Right cardiac atrium (tissue), 5 donors: ENCODE measurements at places on chromosomes 2 and 18. TPM values are rescaled to one million over a fixed set of nuclear protein-coding genes. Genes with fewer than 3 reads are reported as not detected.

DNA sequence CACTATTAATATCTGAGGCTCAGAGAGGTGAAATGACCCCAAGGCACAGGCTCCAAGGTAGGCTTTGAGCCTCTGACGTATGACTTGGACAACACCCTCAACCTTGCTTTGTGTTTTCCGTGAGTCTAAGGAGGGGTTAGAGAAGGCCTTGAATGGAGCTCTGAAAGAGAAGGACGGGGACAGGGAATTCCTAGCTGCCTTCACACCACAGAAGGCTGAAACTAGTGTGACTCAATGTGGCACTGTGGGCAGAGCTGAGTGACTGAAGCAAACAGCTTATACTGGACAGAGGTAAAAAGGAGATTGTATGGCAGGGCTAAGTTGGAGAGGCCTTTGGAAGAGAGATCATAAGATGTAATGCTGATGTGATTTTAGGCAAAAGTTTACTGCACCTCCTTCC, 3.5 kb upstream of the NCK2 start:
- no peak for DNase-seq

DNA sequence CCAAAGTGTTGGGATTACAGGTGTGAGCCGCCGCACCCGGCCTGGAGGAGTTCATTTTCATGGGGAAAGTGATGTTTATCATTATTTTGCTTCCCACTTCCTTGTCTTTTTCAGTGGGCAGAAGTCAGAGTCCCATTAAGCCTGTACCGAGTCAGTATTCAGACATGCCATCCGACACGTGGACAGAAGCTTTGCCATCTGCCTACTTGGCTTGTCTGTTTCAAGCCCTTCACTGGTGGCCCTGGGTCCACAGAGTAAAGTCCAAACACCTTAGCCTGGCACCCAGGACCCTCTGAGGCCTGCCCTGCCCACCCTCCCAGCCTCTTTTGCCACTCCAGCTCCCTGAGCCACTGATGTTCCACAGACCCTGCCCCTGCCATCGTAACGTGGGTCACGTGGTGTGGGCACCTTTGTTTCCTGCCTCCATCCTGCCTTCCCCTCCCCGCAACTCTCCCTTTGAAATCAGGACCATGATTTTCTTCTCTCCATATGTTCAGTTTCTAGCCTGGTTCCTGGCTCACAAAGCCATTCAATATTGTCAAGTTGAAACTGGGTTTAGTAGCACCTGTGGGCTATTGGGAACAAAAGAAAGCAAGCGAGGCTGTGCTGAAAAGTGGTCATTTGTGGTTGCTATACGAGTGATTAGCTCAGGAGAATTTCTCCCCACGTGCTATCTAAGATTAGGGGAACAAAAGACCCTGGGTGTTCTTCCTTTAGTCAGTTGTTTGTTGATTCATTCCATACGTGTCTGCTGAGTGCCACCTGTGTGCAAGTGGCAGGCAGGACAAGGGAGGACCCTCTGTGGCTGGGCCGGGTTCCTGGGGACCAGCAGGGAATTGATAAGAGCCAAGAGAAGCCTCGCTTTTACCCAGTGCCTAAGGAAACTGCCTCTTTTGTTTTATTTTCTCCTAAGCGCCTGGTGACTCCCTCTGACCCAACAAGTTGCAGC, 5.1 kb upstream of the ODC1 start:
- no peak for DNase-seq

The LCT gene
- not detected for total RNA-seq

The IL36RN gene
- total RNA-seq, result not detected

The SCN9A gene
- total RNA-seq, result 1.5 TPM

- no peak for DNase-seq
These were observed 1.9 kb downstream of the PRKRA start for GRCh38 chr2:178448968-178449661.

- DNase-seq, result no peak
These were observed 337.1 kb upstream of the MAP2 start for GRCh38 chr2:209086761-209087160.

DNA sequence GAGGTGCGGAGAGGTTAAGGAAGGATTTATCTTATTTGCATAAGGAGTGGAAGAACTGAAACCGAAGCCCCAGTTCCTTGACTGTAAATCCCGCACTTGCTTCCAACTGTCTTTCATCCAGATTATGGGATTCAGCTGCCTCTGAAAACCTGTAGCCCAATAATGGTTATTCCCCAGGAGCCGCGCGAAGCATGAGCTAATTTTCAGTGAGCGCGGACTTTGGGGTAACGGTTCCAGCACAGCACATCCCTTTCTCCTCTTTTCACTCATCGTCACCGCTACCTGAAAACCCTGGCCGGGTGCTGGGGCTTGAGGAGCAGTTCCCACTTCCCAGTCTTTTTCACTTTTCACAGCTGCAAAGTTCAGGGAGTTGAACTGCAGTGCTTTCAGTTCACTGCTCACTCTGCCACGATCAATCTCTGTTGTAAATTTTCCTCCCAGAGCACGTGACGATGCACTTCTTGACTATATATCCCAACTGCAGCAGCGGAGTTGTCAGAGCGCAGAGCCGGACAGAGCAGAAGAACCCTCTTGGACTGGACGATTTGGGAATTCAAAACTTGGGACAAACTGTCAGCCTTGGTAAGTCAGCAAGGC, at the start of gene KCNE4:
Gene KCNE4 (plus strand): TSS at position 498 of the 597 bp plus-strand sequence. CDS start 641 bp downstream, outside the sequence.
- DNase-seq, result peak; percentile 65
